Stimulated activated CD4-positive, alpha-beta T cell treated with anti-CD3 and anti-CD28 coated beads, Interleukin-1b, Interleukin-23, amount 100 ng/mL, for 1 hour (primary cell): ENCODE measurements at places on chromosomes 1 and 21.

DNA sequence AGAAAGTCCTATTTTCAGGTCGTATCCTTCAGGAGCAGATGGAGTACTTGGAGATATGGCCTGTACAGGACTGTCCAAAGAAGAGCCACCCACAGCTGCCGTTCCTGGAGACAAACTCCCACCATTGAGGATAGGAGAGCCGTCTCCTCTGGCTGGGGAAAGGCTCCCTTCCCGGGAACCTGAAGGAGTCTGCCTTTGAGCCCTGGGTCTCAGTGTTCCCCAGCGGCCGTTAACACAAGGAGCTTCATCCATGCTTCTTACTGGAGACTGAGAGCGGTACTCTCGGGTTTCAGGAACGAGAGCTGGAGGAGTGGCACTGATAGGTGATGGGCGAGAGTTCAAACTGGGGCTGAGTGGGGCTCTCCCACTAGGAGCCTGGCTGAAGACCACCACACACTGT, 14.4 kb upstream of the CPLANE2 start:
- no peak for DNase-seq

- DNase-seq = no peak
Measured at GRCh38 chr1:223887747-223888418, 42.1 kb upstream of the TP53BP2 start.

DNA sequence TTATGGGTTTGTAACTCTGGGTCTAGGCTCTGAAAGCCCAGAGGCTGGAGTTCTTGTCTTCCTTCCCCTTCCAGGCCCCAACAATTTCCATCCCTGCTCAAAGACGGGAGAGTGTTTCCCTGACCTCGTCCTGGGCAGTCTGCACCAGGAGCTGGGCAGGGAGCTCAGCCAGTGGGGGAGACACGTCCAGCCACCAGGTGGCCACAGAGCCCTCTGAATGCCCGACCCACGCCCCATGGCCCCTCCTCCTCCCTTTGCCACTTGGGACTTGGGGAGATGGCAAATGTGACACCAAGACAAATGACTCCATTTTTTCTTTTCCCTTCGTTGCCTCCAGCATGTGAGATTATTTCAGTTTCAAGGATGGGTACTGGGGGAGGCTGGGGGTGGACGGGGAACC, 159.9 kb upstream of the AJAP1 start:
- DNase-seq = no peak

DNA sequence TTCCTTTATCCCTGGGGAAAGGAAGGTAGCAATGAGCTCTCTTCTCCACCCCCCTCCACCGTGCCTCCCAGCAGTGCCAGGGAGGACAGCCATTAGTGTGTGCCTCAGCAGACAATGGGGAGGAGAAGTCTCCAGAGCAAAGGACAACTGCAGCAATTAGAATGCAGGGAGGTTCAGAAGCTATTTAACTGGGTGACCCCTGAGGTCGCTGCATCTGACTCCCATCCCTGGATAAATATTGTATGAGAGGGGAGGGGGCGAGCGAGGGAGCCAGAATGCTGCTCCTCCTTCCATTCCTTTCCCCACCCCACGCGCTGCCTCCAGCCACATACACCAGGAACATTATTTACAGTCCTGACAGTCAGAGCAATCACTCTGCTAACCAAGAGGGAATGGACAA, 59.0 kb downstream of the ERI3 start:
- DNase-seq = no peak

- no peak for DNase-seq
Measured at GRCh38 chr1:36530791-36531190, 48.1 kb upstream of the CSF3R start.

GRCh38 chr1:94306521-94306920, 69.1 kb upstream of the ARHGAP29 start:
- no peak for DNase-seq

GRCh38 chr1:179995576-179995975, 41.0 kb downstream of the CEP350 start:
- DNase-seq = no peak

GRCh38 chr1:163477276-163477830, 155.6 kb downstream of the NUF2 start:
- DNase-seq = no peak

DNA sequence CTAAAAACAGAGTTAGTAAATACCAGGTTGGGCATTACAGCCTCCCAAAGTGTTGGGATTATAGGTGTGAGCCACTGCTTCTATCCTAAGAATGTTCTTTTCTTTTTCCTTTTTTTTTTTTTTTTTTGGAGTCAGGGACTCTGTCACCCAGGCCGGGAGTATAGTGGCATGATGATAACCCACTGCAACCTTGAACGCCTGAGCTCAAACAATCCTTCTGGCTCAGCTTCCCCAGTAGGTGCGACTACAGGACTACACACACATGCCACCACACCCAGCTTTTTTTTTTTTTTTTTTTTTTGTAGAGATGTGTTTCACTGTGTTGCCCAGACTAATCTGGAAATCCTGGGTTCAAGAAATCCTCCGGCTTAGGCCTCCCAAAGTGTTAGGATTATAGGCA, 5.9 kb downstream of the ZBTB8OS start:
- DNase-seq = no peak

GRCh38 chr1:77407738-77408375, 126.0 kb downstream of the AK5 start:
- DNase-seq = no peak

DNA sequence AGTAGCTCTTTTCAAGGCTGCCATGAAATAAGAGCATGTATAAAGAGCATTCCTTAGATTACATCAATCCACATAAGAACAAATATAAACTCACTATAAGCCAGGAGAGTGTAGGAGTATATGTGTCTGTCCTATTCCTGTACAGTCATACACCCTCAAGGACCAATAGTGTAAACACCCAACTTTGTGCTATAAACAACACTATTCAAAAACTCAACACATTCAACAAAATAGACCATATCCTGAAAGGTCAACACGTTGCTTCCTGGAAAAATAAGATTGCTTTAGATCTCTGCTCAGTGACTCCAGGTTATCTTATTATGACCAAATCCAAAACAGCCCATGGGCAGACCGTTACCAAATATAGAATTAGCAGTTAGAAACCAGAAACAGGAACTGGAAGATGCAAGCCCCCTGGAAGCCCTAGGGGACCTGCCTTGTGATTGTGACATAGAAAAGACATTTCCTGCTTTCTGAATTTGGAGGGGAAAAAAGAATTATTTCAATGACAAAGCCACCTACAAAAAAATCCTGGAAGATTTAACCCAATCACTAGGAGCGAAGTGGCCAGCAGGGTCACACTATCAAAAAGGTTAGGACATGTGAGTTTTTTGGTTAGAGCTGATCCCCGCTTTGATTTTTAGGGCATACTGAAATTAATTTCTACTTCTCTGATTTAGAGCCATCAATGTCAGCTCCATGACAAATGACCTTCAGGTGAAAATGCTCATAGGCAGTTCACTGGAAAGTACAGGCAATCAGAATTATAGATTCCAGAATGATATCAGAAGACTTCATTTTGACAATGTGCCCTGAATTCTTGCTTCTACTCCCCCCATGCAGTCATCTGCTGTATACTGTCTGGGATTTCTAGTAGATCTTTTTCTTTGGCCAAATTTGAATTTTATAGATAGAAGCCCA, 59.9 kb downstream of the LRRC8C start:
- no peak for DNase-seq

DNA sequence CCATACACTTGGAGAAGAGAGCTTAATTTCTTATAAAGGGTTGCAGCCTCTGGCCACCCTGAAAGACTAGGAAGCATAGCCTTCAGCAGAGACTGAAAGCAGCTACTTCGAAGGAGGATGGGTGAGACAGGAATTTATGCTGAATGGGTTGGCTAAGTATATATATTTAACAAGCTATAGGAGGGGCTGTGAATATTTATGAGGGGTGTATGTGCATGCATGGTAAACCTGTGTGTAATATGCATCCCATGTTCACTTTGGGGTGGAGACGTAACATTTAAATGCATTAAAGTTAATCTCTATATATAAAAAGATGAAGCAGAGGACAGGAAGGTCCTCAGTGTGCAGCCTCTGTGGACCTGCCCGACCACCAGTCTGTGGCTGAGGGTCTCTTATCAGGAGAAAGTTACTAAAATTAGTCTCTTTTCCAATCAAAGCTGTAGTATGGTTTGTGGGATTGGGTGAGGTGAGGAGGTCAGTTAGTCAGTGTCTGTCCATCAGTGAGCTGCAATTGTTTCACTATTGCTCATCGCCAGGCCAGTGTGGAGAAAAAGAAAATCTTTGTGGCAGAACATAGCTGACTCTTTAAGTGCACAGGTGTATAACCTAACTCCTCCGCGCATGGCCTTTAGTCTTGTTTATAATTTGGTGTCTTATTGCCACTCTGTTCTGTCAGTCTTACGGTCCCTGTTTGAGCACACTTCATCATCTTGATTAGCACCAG, 35.4 kb upstream of the DSCAM start:
- no peak for DNase-seq

DNA sequence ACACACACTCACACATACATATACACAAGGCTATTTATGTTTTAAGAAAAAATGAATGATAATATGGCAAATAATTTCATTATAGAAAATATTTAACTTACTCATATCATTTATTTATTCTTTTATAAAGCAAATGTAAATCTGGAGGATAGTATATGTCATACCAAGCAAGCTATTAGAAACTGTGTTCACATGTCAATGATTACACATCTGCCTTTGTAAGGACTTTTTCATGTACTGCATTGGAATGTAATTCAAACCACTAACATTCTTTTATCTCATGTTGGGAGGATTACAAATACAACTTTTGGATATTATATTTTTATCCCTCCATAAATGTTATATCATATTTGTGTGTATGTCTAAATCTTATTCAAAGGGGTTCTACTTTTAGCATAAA, 1887.4 kb downstream of the NCAM2 start:
- no peak for DNase-seq

GRCh38 chr1:36729289-36729688, 246.6 kb upstream of the CSF3R start:
- DNase-seq = no peak

- no peak for DNase-seq
Measured at GRCh38 chr1:183967914-183968313, 69.6 kb downstream of the COLGALT2 start.

DNA sequence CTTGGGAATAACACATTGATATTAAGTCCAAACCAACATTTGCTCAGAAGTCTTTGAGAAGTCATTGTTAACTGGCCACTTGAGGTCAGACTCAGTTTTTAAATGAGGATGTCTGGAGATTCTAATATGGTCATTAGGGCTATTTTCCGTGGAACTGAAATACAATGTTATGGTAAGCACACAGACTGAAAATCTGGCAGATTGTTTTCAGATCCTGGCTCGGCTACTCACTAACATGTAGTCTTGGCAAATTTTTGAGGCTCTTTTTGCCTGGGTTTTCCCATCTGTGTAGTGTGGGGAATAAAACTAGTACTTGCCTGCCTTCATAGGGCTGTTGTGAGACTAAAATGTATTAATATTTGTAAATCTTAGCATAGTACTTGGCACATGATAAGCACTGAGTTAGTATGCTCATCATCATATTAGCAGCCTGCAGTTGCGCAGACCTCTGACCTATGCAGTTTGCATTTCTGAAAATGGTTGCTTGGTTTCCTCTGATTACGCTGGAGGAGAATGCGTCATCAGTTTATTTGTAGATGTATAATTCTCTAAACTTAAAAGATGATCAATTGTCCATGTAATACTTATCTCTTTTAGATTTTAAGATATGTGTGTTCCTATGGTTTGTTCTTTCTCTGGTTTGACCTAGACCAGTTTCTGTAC, 100.8 kb downstream of the C1orf21 start:
- no peak for DNase-seq

DNA sequence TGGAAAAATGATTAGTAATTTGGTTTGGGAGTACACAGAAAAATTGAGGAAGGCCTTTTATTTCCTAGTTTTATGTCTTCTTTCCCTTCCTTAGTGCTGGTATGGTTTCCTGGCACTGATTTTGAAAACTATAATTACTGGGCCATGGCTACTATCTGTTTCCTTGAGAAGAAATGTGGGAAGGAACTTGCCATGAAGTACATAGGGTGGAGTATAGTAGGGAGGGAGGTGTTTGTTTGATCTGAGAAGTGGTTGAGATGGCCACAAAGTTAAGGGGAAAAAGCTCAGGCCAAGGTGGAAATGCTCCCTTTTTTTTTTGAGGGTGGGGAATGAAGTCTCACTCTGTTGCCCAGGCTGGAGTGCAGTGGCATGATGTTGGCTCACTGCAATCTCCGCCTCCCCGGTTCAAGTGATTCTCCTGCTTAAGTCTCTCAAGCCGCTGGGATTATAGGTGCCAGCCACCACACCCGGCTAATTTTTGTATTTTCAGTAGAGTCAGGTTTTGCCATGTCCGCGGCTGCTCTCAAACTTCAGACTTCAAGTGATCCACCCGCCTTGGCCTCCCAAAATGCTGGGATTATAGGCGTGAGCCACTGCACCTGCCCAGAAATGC, 11.3 kb downstream of the HJV start:
- DNase-seq = no peak

- DNase-seq = no peak
Measured at GRCh38 chr1:219537223-219537631, 75.7 kb downstream of the ZC3H11B start.

- DNase-seq = peak; percentile 76
Measured at GRCh38 chr1:234499119-234499942, 20.4 kb upstream of the TARBP1 start.

- DNase-seq = no peak
Measured at GRCh38 chr1:158155673-158156072, 25.0 kb upstream of the CD1D start.

GRCh38 chr1:53562291-53562980, 103.2 kb downstream of the DMRTB1 start:
- no peak for DNase-seq

DNA sequence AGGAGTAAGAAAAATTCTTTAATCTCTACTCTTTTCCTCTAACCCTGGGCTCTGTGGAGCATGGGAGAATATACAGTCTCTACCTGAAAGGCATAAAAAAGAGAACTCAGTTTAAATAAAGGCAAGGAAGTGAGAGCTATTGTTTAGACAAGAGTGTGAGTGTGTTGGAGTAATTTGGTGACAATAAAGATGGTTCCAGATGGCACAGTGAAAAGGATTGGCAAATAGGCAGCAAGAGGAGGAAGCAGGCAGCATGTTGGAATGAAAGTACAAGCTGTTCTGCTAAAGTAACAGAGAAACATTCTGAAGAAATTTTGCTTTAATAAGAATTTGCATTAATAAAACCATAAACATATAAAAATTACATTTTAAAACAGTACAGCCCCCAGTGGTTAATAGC, 163.4 kb downstream of the DNM3 start:
- no peak for DNase-seq

- no peak for DNase-seq
Measured at GRCh38 chr1:209104646-209105045, 478.9 kb upstream of the CAMK1G start.

DNA sequence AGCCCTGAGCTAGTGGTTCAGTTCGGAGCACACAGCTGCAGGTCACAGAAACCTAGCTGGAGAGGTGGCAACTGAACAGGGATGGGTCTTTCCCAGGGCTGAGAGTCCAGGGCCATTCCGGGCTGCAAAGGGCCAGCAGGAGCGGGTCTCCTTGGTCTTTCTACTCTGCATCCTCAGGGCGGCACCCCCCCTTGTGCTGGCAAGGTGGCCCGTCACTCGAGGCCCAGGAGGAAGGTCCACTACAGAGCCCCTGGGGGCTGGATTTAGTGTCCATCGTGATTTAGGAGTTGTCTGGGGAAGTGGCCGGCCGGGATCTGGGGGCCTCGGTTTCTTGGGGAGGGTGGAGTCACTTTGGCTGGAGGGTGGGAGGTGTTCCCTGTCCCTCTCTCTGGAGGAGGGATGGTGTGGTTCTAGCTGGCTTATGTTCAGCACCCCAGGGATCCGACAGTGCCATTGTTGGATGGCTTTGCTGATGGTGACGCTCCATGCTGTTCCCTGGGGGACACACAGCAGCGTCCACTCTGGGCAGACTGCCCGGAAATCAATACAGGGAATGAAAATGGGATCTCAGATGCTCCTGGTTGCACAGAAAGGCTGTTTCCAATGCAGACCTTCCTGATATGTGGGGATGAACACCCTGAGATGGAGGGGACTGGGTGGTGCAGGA, 64.4 kb downstream of the UMODL1 start:
- DNase-seq = no peak
